Activated CD4-positive, alpha-beta T cell treated with anti-CD3 and anti-CD28 coated beads, Interleukin-2, amount 50 U/mL, for 24 hours (primary cell): ENCODE measurements at places on chromosomes 4 and X.

- DNase-seq: no peak
These were observed 345.8 kb upstream of the CASK start for GRCh38 chrX:42269186-42269585.

DNA sequence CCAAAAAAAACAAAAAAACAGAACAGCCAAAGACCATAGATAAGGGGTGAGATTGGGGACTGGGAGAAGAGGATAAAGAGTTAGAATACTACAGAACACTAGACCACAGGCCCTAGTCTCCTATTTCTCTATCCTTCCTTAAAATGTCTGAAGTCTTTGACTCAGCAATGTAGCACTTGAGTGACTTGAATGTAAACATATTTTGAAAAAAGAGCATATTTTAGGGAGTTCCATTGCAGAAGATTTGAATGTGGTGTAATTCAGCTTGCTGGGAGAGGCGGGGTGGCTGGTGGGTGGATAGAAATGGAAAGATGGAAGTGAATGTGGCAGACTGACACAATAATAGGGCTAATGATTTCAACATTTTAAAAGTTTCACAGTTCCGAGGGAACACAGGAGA, 144.9 kb downstream of the CHIC2 start:
- DNase-seq: no peak

GRCh38 chr4:165851256-165851655, 21.8 kb upstream of the TLL1 start:
- DNase-seq: no peak

DNA sequence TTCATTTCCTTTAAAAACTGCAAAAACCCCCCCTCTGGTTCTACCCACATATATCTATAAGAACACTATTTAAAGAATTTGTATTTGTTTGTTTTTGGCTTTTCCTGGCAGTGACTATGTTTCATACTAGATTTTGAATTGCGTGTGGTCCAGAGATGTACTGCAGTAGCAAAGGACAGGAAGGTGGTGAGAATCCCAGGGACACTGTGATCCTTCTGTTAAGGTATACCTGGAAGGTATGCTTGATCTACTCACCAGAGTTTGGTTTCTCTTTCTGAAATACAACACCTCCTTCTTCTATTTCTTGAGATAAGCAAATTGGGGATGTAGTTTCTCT, 129.6 kb upstream of the RASGEF1B start:
- no peak for DNase-seq

DNA sequence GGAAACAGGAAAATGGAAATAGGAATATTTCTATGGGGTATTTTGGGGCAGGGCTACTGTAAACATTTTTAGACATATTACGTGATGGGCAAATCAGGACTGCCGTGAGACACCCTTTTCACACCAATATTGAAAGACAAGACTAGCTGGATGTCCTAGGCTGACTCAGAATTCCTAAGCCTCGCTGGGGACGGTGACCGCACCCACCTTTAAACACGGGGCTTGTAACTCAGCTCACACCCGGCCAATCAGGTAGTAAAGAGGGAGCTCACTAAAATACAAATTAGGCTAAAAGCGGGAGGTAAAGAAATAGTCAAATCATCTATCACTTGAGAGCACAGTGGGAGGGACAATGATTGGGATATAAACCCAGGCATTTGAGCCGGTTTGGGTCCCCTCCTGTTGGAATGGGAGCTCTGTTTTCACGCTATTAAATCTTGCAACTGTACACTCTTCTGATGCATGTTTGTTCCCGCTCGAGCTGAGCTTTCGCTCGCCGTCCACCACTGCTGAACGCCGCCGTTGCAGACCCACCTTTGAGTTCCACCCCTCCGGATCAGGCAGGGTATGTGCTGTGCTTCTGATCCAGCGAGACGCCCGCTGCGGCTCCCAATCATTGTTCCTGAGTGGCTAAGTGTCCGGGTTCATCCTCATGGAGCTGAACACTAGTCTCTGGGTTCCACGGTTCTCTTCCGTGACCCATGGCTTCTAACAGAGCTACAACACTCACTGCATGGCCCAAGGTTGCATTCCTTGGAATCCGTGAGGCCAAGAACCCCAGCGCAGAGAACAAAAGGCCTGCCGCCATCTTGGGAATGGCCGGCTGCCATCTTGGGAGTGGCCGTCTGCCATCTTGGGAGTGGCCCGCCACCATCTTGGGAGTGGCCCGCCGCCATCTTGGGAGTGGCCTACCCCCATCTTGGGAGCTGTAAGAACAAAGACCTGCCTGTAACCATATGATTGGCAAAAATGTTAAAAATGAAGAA, 152.6 kb downstream of the CRLF2 start:
- DNase-seq: no peak

- no peak for DNase-seq
These were observed at the start of gene UGT8 for GRCh38 chr4:114598191-114599121. Gene UGT8 (plus strand): TSS chr4:114598807. CDS start chr4:114622881, 24,074 bp downstream.

DNA sequence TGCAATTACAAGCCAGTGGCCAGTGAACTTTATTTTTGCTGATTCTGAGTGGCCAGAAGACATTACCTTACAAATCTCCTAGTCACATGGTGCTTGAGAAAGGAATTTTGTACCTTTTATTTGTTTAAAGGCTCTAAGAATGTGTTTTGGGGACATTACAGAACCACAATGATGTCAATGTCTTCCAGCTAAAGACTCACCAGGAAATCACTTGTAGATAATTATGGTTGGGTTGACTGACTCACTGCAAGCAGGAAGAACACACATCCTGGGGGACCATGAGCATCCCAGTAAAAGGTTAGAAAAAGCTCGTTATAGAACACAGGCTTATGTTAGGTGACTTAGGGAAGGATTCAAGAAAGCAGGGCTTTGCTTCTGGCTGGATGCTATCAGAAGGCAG, 119.4 kb upstream of the FAM9B start:
- DNase-seq: no peak

DNA sequence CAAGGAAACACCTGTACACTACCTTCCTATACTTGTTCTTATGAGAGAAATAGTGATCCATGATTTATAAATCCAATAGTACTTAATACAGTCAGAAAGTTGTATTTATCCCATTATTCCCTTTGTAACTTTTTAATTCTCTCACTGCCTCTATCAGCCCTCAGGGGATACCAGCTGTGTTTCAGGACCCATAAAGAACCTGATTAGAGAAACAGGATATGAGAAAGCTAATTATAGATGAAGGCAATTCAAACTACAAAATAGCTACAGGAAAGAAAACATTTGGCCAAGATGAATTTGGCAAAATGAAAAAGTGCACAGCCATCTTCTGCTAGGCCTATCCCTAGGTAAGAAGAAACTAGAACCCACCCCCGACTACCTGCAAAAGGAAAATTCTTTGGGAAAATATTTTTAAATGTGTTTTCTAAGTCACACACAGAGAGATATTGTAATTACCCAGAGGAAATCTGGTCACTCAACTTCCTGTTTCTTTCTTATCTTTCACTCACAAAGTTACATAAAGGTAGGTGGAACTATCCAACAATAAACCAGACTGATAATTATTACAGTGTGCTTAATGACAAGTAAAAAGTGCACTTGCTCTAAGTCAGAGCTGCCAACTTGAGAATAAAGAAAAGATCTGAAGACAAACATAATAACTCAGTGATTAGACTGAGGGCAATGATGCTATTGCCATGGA, 836.5 kb upstream of the HTR2C start:
- no peak for DNase-seq

- DNase-seq: no peak
These were observed 96.5 kb downstream of the SLC2A9 start for GRCh38 chr4:9924750-9925149.

DNA sequence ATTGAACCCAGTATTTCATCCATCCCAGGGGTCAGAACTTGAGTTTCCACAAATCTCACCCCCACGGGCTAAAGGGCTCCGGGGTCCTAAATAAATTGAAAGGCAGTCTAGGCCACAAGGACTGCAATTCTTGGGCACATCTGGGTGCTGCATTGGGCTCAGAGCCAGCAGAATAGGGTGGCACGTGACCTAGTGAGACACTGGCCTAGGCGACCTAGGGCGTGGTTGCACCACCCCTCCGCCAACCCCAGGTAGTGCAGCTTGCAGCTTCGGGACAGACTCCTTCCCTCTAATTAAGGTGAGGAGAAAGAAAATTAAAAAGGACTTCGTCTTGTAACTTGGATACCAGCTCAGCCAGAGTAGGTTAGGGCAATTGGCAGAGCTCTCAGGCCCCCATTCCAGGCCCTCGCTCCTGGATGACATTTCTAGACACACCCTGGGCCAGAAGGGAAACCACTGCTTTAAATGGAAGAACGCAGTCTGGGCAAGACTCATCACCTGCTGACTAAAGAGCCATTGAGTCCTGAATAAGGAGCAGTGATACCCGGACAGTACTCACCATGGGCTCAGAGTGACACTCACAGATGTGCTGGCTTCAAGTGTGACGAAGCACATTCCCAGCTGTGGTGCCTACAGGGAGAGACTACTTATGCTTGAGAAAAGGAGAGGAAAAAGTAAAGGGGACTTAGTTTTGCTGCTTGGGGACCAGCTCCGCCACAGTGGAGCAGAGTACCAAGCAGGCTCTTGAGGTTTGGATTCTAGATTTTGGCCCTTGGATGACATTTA, 735.4 kb downstream of the FSTL5 start:
- DNase-seq: no peak

DNA sequence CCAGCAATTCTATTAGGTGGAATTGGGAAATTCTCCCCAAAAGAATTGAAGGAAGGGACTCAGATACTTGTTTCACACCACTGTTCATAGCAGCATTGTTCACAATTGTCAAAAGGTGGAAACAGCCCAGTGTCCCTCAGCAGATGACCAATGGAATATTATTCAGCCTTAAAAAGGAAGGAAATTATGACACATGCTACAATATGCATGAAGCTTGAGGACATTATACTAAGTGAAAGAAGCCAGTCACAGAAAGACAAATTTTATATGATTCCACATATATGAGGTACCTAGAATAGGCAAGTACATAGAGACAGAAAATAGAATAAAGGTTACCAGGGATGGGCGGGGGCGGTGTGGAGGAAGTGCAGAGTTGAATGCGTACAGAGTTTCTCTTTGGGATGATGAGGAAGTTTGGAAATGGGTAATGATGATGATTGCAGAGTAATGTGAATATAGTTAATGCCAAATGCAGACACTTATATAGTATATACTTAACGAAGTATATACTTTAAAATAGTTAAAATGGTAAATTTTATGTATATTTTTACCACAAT, 29.6 kb downstream of the DOCK11 start:
- DNase-seq: no peak

GRCh38 chr4:74033739-74034138, 4.8 kb downstream of the CXCL3 start:
- DNase-seq: no peak

DNA sequence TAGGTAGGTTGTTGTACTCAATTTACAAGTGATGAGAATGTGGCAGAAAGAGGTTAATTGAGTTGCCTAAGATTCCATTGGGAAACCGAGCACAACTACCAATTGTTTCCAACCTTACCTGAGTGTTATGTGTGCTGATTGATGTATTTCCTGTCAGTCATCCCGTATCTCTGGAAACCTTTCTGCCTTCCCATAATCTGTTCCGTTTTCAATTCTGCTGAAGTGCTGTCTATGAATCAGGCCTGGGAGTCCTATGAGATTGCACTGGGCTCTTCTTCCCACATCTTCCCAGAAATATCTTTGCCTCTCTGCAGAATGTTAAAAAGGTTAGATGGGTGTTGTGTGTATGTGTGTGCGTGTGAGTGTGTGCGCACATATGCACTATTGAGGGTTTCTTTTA, 229.5 kb upstream of the ANXA3 start:
- DNase-seq: no peak

- no peak for DNase-seq
These were observed 20.8 kb downstream of the ARHGEF6 start for GRCh38 chrX:136759968-136760367.

DNA sequence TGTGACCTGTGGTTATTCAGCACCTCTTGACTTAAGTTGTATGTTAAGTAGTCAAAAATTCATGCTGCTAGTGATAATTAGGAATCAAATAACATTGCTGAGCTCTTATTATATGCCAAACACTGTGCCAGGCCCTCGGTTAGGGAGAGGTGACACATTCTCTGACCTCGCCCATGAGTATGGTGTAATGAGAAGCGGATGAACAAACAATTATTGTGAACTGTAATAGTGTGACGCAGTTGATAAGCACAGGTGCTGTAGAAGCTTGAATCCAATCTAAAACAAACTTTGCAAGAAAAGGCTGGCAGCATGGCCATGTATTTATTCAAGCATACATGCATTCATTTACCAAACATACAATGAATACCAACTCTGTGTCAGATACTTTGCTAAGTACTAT, 303.5 kb upstream of the HS3ST1 start:
- DNase-seq: no peak

DNA sequence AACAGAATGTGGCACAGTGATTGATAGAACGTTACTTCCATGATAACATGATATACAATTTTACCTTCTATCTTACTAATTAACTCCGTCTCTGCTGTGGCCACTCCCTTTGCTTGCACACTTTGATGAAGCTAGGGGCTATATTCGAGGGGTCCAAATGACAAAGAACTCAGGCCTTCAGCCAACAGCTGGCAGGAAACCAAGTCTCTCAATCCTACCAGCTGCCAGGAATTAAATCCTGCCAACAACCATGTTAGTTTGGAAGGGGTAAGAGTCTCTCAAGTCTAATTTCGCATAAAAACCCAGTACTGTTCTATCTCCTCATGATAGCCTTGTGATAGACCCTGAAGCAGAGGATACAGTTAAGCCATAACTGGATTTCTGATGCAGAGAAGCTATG, 1122.9 kb upstream of the PCDH10 start:
- no peak for DNase-seq

DNA sequence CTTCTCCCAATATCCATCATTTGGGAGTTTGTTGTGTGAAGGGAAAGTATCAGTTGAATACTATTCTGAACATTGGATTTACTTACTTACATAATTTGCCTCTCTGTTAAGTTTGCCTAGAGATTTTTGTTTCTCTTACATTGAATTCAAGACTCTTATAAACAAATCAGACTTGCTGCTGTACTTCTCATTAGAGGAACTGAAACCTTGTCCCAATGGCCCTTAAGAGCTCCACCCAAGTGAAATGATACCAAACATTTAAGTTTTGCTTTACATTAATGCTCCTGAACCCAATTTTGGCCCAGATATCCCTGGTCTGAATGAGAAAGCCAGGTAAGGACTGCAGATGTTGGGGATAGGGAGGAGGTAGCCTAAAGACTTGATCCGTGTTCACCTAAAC, 32.0 kb downstream of the HAND2 start:
- no peak for DNase-seq

DNA sequence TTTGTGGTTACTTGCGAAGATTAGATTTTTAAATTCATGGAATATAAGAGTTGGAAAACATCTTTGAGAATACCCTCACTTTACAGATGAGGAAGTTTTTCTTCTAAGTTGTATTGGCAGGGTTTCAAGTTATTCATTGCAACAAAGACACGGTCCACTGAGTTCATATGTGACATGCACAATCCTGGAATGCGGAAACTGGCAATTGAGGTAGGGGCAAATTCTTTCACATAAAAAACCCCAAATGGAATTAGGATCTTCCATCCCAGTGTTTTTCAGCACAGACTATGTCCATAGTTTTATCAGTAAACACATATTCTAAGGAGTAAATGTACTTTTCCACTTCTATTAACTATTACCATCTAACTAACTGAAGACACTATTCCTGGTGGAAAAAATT, 81.8 kb upstream of the NAP1L5 start:
- no peak for DNase-seq
